ENCODE measurements at places on chromosomes 3 and 15.

DNA sequence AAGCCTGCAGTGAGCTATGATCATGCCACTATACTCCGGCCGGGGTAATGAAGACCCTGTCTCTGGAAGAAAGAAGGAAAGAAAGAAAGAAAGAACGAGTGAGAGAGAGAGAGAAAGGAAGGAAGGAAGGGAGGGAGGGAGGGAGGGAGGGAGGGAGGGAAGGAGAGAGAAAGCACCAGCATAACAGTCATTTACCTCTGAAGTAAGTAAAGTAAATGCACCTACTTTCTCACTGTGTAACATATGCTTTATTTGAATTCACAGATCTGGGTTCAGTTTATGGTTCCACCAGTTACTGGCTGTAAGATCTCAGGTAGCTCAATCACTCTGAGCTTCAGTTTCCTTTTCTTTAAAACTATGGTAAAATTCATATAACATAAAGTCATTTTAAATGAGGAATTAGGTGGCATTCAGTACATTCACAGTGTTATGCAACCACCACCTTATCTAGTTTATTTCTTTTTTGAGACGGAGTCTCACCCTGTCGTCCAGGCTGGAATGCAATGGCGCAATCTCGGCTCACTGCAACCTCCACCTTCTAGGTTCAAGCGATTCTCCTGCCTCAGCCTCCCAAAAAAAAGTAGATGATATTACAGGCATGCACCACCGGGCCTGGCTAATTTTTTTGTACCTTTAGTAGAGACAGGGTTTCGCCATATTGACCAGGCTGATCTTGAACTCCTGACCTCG is 16.1 kb upstream of the RAD54L2 start:
- no peak for DNase-seq

GRCh38 chr3:101011136-101011535 is 17.9 kb upstream of the ABI3BP start:
- no peak for DNase-seq

DNA sequence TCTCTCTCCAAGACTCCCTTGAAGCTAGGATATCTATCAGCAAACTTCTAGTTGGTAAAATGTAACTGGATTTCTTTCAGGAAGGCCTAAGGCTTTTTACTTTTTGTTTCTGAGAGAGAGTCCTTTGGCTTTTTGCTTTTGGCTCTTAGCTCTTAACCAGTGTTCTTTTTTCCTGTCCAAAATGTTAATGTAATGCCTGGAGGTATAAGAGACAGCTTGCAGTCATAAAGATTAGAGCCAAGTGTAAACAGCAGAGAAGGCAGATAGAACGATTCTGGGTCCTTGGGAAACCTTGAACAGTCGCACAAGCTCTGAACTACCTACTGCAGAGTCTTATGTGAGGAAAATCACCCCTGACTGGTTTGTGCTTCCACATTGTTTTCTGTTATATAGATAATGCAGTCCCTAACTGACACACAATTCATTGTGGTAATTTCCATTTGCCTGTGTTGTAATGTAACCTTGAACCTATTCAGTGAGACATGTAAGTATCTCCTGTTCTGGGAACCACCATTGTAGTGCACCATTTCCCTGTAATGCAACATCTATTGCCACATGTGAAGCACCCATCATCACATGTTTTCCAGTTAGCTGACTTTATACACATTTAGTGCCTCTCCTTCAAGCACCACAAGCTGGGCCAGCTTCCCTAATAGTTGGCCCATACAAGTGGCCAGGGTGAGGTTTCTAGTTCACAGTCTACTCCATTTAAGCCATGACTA is 1311.9 kb downstream of the ROBO1 start:
- no peak for DNase-seq

DNA sequence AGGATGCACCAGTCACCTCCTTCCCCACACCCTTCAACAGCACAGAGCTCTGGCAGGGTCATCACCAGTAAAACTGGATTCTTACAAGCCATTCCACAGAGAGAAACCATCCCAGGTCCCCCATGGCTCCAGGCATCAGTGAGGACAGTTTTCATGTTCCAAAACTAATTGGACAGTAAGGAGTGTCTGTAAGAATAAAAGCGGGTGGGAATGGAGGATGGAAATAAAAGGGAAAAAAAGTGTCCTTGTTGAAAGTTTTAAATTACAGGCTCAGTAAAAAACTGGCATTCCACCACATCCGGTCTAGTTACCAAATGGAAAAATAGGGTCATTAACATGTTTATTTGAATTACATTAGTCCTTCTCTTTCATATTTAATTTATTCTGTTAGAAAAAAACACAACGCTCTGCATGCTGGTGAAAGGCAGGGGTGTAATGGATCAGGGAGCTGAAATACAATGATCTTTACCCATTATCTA is 117.4 kb downstream of the TIGIT start:
- DNase-seq = no peak

GRCh38 chr3:69385723-69386555 is at the start of gene FRMD4B:
TSS of gene FRMD4B (minus strand) at chr3:69386088. CDS start at chr3:69385989, 99 bp downstream.
- DNase-seq = no peak

- peak; percentile 79 for DNase-seq
These were observed at the start of gene NMNAT3 for GRCh38 chr3:139677388-139678155. TSS of gene NMNAT3 (minus strand) at chr3:139677972. CDS start at chr3:139627724, 50,248 bp downstream.

DNA sequence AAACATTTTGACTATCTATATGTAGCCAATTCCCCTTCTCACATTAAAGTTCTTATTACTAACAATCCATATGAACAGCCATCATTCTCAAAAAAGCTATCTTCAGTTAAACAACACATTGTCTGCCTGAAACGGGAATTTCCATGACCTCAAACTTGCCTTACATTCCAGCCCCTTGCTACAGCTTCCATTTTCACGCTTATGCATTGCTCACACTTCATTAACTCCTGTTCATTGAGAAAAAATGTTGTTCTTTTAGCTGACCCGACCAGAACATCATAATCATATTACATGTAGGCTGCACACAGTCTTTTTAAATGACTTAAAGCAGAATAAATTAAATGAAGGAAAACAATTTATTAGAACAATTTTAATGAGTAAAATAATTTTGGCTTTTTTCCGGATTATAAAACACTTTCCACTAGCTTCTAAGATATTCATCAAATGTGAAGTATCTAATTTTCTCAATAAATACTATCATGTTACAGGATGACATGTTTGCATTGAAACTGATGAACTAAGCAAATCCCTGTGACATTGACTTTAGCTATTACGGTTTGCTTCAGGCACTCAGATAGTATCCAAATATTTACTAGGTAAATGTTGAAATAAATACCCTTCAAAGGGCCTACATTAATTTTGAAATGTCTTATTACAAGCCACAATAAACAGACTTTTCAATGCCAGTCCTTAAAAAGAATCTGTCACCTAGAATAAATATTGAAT is 49.9 kb downstream of the P3H2 start:
- DNase-seq = peak; percentile 63

GRCh38 chr3:6542795-6543194 is 318.1 kb upstream of the GRM7 start:
- no peak for DNase-seq

GRCh38 chr3:113142476-113142875 is 68.9 kb upstream of the BOC start:
- DNase-seq = no peak

DNA sequence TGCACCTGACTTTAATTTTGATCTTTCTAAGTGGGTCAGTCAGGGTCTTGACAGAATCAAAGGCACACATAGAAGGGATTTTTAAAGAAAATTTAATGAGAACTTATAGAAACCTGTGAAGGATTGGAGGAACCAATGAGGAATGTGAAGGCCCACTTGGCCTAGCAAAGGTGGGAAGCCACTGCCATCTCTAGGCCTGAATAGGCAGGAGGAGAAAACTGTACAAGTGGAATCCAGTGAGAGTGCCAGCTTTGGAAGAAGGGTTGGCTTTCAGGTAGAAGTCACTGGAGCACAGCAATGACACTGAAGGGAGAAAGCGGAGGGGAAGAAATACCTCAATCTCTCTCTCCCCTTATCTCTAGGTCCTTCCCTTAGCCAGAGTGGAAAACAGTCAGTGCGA is 380.7 kb upstream of the KCNMB2 start:
- DNase-seq = no peak

- no peak for DNase-seq
These were observed 157.9 kb downstream of the TLE3 start for GRCh38 chr15:69939513-69940440.

GRCh38 chr3:45034612-45035252 is 8.6 kb downstream of the CLEC3B start:
- no peak for DNase-seq

GRCh38 chr3:88283242-88283592 is 133.5 kb downstream of the C3orf38 start:
- no peak for DNase-seq

GRCh38 chr15:60509470-60509869 is 30.5 kb upstream of the ICE2 start:
- no peak for DNase-seq

DNA sequence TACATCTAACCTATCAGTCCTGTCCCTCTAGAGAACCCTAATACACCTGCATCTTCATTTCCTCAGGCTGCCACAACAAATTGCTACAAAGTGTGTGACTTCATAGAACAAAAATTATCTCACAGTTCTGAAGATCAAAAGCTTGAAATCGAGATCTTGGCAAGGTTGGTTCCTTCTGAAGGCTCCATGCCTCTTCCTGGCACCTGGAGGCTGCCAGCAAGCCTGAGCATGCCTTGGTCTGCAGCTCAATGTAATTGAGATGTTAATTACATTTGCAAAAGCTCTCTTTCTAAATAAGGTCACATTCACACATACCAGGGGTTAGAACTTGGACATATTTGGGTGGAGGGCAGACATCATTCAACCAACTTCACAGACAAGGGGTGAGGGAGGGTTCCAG is 86.4 kb upstream of the ABHD17C start:
- no peak for DNase-seq

- no peak for DNase-seq
These were observed 57.6 kb downstream of the GALK2 start for GRCh38 chr15:49227602-49228001.

DNA sequence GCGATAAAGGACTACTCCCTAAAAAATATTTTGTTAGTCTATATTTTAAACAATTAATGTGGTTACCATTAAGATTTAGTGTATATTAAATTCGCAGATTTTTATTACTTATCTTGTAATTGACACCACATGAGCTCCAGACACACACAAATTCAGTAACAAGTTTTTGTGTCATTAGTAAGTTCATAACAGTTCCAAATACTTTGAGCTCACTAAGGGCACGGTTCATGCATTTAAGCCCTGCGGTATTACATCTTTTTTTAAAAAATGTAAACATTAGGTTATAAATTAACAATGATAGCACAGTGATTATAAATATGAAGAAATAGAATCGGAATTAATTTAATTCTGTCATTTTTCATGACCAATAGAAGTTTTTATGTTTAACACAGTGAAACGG is 317.3 kb downstream of the ZNF385D start:
- DNase-seq = no peak

DNA sequence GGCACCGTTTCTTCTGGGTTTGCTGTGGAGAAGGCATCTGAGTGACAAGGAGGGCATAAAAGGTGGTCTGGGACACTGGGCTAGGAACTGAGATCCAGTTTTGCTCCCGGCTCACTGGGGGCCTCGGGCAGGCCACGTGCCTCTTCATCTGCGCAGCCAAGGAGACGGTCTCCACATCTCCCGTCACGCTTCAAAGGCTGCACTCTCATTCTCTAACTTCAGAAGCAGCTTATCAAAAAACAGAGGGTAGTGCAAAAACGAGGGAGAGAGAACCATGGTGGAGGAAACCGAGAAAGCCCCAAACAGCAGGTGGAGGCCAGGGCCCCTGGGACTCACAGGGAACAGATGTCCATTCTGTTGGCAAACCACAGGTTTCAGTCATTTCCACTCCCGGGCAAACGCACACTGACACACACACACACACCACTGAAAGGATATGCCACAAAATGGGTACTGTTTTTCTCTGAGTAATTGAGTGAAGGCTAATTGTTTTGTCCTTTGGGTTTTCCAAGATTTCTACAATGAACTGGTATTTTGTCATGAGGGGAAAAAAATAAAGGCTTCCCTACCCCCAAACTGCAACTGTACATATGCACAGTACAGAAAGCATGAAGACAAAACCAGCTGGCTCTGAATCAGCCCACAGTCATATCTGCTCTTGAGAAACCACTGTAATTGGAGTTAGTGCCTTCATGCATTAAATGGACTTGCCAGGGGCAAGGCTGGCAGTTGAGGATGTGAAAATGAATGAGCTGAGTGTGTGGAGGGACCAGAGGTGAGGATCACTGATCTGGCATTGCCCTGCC is 71.9 kb downstream of the MGLL start:
- no peak for DNase-seq

DNA sequence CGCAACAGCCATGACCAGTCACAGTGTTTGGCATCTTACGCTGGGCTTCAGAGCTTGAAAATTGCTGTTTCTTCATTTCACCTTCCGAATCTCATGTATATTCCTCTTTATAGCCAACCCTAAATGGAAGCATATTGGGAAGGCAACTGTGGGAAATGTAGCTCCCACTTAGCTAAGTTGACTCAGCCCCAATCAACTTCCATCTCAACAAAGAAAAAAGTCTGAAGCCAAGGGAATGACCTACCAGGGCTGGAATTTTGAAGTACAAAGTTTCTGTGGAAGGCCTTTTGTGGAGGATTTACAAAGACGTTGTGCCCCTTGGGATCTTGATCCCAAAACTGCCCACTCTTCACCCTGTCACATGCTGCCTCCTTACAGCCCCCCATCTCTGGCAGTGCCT is 85.2 kb upstream of the OXTR start:
- no peak for DNase-seq

DNA sequence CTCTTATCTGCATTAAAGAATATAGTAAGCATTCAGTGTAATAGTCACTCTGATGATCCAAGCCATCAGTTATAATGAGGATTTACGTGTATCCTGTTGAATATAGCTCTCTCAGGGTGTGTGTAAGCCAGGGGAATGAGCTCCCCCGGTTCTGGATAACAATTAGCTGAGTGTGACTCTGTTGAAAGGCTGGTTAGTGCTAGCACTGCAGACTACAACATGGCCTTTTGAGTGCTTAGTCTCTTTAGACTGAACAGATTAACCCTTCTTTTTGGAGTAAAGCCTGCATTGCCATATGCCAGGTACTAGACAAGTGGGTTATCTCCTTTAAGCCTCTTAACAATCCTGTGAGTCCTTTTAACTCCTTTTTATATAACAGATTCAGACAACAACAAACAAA is 119.5 kb downstream of the TMEM108 start:
- no peak for DNase-seq

DNA sequence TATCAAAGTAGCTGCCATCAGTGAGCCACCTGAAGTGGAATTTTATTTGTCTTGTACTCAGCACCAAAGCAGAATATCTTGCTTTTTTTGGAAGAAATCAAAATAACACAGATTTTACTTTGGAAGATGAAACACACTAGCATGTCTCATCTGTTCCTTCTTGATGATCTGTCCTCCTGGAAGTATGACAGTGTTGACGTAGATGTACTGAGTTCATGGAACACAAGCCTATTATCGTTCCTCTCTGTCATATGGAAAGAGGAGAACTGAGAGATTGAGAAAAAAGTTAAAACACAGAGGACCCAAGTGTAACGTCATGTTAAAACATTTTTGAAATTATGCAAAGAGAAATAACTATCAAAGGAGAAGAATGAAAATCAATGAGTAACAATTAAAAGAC is 340.2 kb downstream of the ROBO2 start:
- DNase-seq = no peak

GRCh38 chr3:19347671-19348070 is 199.4 kb downstream of the KCNH8 start:
- no peak for DNase-seq

- no peak for DNase-seq
These were observed 162.9 kb upstream of the STT3B start for GRCh38 chr3:31369637-31370379.

- DNase-seq = peak; percentile 56
These were observed 72.6 kb upstream of the TNFSF10 start for GRCh38 chr3:172595664-172596393.

Data from NCI-H774 (cell line).